ENCODE measurements at places on chromosomes 7 and 10. TPM values are rescaled to one million over a fixed set of nuclear protein-coding genes. Genes with fewer than 3 reads are reported as not detected.

The SORCS1 gene
- 1.2 TPM for total RNA-seq

- DNase-seq, result peak; percentile 63
Observed at GRCh38 chr7:143882604-143883078, 19.3 kb downstream of the TCAF1 start.

- no peak for DNase-seq
Observed at GRCh38 chr10:121696854-121697253, 98.6 kb upstream of the FGFR2 start.

DNA sequence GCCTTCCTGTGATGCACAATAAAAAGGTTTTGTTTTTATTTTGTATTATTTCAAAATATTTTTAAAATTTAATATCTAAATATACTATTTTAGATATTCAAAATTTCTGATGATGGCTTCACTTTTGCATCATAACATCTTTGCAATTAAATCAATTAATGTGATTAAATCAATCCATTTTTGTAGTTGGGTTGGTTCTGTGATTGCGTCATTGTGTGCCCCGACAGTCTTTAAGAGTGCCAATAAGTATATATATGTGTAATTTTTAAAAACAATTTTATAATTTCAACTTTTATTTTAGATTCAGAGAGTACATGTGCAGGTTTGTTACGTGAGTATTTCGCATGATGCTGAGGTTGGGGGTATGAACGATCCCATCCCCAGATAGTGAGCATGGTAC, 70.5 kb downstream of the SEPTIN14 start:
- DNase-seq, result no peak

DNA sequence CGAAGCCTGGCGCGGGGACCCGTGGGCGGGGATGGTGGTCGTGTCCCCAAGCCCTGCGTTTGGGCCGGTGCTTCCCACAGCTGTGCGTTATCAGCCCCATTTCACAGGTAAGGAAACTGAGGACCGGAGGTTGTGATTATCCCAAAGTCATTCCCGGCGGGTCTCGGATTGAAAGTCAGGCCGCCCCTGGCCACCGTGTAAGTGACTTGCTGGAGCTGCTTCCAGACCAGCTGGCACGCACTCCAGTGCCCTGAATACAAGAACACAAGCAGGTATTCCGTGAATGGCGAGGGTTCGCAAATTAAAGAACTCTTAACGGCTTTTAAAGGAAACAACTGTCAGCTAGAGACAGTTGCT, 675 bp upstream of the ATE1 start:
- DNase-seq, result peak; percentile 3

The NAPEPLD gene
- 4.6 TPM for total RNA-seq

DNA sequence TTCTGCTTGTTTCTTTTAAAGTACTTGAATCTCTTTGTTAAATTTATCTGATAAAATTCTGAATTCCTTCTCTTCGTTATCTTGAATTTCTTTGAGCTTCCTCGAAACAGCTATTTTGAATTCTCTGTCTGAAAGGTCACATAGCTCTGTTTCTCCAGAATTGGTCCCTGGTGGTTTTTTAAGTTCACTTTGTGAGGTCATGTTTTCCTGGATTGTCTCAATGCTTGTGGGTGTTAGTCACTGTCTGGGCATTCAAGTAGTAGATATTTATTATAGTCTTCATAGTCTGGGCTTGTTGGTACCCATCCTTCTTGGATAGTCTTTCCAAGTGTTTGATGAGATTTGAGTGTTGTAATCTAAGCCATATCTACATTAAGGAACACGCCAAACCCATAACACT, 1060.6 kb downstream of the LRMDA start:
- peak; percentile 85 for DNase-seq

DNA sequence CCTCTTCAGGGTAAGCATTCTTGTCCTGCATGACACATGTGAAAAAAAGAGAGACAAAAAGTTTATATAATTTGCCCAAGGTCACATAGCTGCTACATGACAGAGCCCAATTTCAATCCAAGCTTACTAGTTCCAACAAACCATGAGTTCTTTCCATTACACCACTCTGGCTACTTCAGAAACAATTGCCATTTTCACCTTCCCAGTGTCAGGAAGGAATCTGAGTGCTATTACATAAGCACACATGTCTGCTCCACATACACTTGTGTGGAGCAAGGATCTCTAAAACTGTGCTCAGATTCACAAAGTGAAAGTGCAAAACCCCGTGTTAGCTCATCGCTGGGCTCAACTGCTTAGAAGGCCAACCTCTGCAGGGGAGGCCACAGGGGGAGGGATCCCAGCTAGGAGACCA, 356.2 kb upstream of the NFE2L3 start:
- no peak for DNase-seq

GRCh38 chr7:2078899-2079298, 153.8 kb downstream of the MAD1L1 start:
- no peak for DNase-seq

The CALY gene
- not detected for total RNA-seq

GRCh38 chr7:70114806-70115205, 516.5 kb downstream of the AUTS2 start:
- no peak for DNase-seq
